ENCODE measurements at places on chromosomes 13 and 19.

- no peak for DNase-seq
Measured at GRCh38 chr13:48536621-48537250, 3.9 kb upstream of the RCBTB2 start.

DNA sequence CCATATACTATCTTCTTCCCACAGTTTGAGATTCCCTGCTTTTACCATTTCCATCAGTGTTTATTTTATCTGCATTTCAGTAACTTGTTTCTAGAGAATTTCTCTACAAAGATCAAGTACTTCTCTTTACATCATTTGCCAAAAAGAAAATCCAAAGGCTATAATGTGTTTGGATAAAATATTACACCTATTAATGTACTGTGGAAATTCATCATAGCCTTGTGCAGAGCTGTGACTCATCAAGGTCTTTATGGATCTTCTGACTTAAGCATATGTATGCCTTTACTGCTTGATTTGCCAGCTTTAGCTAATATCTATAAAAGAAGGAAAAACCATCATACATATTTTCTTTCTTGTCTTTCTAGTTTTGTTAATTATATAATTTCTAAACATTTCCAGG, 9.6 kb upstream of the HTR2A start:
- DNase-seq = no peak

DNA sequence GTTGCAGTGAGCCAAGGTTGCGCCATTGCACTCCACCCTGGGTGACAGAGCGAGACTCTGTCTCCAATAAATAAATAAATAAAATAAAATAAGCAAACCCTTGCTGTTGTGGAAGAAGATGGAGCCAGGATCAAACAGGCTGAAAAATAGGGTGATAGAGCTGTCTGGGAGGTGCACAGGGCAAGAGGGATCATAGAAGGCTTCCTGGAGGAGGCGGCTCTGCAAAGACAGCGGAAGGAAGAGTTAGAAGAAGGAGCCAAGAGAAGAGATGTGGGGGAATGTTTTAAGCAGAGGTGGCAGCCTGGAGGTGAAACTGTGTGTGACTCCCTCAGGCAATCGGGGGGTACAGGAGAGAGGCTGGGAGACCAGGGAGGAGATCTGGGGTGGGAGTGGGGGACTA, 40.6 kb downstream of the ZNRF4 start:
- DNase-seq = no peak

- DNase-seq = no peak
Measured at GRCh38 chr19:52307275-52307674, 10.3 kb downstream of the ZNF480 start.

DNA sequence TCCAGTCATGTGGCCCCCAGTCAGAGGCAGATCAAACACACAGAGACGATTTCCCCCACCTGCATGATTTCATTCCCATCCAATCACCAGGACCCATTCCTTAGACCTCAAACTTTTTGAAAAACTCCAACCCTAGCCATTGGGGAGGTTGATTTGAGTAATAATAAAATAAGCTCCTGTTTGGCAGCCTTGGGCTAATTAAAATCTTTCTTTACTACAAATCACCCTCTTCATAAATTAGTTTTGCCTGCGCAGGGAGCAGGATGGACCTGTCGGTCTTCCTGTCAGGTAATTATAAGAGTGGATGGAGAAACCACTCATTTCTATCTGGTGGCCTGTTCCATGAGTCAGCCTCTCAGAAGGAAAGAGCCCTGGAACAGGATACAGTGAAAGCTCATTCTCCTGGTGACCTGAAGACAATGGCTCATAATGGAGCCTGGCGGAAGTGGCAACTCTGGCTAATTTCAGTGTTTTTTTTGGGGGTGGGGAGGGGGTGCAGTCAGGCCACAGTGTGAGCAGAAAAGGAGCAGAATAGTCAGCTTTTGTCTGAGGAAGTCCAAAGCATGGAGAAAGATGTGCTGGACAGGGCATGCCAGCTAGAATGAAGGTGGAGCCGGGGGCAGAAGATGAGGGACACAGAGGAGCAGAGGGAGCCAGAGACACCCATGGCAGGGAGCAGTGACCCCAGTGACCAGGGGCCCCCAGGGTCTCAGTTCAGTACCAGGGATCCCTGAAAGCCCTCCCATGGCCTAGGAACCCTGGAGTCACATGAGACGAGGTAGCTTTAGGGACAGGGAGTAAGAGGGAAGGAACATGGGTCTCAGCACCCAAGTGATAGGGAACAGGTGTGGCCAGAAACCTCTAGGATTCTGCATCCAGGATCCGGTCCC, 31.8 kb upstream of the PSG9 start:
- DNase-seq = no peak

- no peak for DNase-seq
Measured at GRCh38 chr19:41939861-41940730, 11.8 kb upstream of the ERFL start.

- DNase-seq = peak; percentile 39
Measured at GRCh38 chr13:99352351-99353245, 45.4 kb upstream of the GPR183 start.

DNA sequence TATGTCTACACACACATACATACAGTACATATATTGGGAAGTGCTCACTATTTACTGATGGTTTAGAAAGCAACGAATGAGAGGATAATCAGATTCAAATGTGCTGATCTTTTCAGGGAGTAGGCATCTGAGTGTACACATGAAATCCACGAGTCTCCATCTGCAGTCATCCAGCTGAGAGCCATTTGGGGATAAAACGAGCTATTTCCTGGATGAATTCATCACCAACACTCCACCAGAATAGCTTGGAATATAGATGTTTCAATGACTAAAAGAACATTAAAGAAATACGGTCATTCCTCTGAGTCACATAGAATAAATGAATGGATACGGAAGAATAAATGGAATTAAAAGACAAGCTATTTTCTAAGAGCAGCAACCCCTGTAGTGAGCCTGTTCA, 721.6 kb upstream of the ARGLU1 start:
- DNase-seq = no peak

DNA sequence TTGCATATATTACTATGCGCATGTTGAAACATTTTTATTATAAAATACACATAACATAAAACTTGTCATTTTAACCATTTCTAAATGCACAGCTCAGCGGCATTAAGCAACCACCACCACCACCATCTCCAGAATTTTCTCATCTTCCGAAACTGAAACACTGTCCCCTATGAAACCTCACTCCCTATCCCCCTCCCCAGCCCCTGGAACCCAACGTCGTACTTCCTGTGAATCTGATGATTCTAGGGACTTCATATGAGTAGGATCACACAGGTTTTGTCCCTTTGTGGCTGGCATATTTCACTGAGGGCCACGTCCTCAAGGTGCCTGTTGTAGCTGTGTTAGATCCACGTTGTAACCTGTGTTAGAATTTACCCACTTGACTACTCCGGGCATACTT, 716 bp upstream of the MAP2K2 start:
- no peak for DNase-seq

- DNase-seq = no peak
Measured at GRCh38 chr19:56174550-56174949, 1.3 kb upstream of the GALP start.

- DNase-seq = no peak
Measured at GRCh38 chr13:78826312-78826711, 167.4 kb upstream of the OBI1 start.

DNA sequence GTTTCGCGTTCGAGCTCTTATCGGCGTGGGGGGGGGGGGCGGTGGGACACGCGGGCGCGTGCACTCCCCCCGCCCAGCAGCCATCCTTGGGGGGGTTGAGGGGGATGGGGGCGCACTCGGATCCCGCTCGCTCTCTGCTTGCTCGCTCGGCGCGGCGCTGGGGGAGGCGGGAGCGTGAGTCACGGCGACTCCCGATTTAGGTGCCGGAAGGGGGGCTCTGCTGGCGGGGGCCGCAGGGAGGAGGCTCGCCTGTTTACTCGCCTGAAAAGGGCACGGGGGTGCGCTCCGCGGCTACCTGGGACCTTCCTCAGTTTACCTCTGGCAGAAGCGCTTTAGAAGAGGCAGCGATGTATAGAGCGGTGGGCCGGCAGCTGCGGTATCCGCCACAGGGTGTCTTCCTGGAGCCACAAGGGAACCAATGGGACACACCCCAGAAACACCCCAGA, 1.1 kb upstream of the PDE4A start:
- DNase-seq = no peak

- DNase-seq = no peak
Measured at GRCh38 chr13:86003029-86003428, 203.8 kb upstream of the SLITRK6 start.

DNA sequence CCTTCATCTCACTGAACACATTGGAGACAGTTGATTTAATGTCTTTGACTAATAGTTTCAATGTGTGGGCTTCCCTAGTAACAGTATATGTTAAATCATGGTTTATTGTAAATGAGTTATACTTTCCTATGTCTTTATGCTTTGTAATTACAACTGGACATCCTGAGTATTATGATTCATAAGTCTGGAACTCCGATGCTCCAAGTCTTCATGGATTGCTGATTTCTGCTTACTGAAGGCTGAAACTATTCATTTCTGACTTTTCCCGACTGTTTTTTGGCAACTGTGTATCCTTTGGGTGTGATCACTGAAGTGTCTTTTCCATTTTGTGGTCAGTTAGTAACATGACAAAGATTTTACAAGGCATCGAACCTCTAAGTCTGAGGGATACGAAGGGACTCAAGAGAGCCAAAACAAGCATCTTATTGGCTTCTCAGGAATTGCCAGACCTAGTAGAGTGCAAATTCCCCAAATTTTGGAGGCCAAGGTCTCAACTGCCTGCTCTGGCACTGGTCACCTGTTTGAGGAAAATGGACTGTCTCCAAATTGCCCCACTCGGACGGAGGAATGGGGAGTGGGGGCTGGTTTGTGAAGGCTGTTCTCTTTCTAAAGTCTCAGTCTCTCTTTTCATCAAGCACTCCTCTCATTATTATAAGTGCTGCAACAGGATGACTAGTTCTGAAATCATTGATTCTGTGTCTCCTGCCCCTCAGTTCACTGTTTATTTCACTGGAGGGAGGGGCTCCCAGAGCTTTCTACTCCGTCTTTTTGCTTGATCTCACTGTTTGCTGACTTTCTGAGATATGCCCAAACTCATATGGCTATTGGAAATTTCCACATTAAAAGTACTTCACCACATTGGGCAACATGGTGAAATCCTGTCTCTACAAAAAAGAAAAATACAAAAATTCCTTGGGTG, 20.2 kb upstream of the CD70 start:
- no peak for DNase-seq

- DNase-seq = no peak
Measured at GRCh38 chr19:55778331-55778730, 9.4 kb downstream of the RFPL4AL1 start.

DNA sequence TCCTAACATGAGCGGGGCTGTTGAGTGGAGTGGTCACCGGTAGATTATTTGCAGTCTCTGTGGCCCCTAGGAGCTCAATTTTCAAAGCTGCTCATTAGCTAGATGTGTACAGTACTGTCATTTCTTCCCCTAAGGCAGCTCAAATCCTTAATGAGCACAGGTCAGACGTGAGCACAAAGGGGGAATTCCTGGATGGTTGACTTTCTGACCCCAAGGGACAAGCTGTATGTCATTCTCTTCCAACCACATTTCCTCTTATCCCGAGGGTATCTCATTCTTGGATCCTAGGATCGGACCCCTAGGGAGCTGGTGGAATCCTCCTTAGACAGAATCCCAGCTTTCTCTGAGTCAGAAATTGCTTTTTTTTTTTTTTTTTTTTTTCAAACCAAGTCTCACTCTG, 5.7 kb upstream of the OR7G3 start:
- no peak for DNase-seq

- no peak for DNase-seq
Measured at GRCh38 chr13:97660594-97661260, 226.8 kb downstream of the RAP2A start.

- DNase-seq = no peak
Measured at GRCh38 chr19:792306-792885, 4.9 kb upstream of the PTBP1 start.

GRCh38 chr13:66700117-66700601, 530.0 kb downstream of the PCDH9 start:
- DNase-seq = no peak

DNA sequence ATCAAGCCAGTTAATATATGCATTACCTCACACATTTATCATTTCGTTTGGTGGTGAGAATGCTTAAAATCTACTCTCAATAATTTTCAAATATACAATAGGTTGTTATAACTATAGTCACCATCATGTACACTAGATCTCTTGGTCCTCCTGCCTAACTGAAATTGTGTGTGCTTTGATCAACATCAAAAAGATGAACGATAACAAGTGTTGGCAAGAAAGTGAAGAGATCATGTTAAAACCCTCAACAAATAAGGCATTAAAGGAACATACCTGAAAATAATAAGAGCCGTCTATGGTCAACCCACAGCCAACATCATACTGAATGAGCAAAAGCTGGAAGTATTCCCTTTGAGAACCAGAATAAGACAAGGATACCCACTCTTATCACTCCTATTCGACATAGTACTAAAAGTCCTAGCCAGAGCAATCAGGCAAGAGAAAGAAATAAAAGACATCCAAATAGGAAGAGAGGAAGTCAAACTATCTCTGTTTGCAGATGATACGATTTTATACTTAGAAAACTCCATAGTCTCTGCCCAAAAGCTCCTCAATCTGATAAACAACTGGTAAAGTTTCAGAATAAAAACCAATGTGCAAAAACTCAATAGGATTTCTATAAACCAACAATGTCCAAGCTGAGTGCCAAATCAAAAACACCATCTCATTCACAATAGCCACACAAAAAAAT, 27.9 kb upstream of the OR10H1 start:
- DNase-seq = no peak

GRCh38 chr19:2487842-2488241, 11.9 kb downstream of the GADD45B start:
- DNase-seq = no peak

- no peak for DNase-seq
Measured at GRCh38 chr13:112889351-112890290, 79.4 kb upstream of the MCF2L start.

DNA sequence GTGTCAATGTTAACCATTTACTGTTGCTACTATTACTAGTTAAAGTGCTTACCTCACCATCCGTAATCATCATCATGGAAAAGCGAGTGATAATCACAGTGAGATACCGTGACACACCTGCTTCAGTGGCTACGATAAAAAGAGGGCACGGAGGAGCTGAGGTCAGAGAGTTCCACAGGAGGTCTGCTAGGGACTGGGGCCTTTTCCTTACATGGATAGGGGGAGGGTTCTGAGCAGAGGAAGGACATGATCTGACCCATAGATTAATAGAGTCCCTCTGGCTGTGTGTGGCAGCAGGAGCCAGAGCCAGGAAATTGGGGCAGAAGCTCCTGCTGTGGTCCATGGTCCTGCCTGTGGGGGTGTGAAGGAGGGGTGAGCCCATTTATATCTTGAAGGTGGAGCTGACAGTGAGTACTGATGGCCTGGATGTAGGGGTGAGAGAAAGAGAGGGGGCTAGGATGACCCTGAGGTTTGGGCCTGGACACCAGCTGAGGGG, 136.7 kb downstream of the SIPA1L3 start:
- no peak for DNase-seq

All from stimulated activated CD4-positive, alpha-beta T cell treated with anti-CD3 and anti-CD28 coated beads, Interleukin-15, amount 100 ng/mL, for 48 hours (primary cell).